Urothelium cell line (cell line): ENCODE measurements at places on chromosomes 16 and 17.

GRCh38 chr16:10906914-10907756 lies 30.1 kb downstream of the CIITA start:
- no peak for DNase-seq

GRCh38 chr16:47037746-47038458 lies 64.4 kb upstream of the DNAJA2 start:
- peak; percentile 93 for DNase-seq

DNA sequence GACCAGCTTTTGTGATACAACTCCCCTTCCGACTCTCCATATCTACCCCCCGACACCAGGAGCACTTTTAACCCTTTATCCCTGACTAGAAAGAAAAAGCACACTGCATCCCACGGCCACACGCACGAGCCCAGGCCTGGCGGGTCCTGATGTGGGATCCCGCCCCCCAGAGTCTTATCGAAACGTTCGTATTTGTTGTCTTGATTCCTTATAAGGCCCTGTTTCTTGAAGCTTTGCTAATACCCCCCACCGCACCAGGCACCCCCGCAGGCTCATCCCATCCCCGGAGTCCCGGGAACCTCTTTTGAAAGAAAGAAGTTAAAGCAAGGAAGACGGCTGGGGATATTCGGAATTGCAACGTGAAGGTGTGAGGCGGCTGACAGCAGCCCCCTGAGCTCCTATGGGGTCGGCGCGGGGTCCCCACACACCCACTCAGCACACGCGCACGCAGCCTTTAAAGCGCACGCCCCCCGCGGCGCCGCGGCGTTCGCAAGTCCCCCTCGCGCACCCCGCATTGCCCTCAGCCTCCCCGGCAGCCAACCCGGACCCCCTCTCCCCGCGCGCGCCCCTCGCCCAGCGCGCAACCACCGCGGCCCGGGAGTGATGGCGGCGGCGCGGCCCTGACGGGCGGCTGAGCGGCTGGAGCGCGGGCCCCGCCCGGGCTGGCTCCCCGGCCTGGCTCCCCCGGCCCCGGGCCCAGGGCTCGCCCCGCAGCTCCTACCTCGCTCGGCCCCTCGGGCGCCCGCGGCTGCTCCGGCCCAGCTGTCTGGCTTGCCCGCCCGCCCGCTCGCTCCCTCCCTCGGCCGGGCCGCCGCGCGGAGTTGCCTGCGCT lies 448 bp downstream of the STAT5B start:
- no peak for DNase-seq

GRCh38 chr17:78082988-78083387 lies 45.6 kb downstream of the TMC6 start:
- no peak for DNase-seq

GRCh38 chr17:78112518-78113471 lies 15.8 kb downstream of the TMC6 start:
- DNase-seq: peak; percentile 91

- DNase-seq: no peak
Observed at GRCh38 chr16:87201790-87202189, 115.4 kb downstream of the C16orf95 start.

DNA sequence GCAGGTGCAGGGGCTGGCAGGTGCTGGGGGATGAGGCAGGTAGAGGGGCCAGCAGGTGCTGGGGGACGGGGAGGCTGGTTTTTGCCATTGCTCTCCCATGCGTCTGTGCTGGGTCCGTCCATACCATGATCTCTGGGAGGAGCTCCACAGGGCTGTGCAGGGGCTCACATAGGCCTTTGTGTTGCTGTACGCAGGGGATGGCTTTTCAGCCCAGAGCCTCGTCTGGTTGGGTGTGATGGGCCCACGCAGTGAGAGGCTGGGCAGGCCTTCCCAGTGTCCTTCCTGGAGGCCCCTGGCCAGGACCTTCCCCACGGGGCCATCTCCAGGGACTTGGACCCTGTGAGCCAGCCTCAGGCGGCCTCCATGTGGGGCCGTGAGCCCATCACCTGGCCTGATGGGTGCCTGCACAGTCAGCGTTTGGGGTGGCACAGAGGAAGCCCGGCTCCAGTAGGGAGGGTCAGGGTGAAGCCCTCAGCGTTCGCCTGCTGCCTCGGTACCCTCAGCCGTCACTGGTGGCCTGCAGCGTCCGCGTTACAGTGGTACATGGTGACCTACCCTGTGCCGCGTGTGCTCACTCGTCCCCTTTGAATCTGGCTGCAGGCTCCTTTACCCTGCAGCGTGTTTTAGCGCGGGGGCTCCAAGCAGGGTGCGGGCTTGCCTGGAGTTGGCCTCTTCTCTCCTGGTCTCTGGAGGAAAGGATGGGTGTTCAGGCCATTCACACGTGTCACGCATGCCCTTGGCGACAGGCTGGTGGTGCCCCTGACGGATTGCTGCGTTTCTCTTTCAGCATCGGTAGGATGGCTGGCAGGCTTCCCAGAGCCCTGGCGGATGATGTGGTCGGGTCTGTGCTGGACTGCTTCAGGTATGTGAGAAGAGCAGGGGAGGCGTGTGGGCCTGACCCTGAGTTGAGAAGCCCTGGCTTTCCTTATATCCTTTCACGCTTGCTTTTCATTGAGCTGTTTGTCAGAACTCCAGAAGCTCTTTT lies 30.6 kb downstream of the ZNF750 start:
- no peak for DNase-seq

DNA sequence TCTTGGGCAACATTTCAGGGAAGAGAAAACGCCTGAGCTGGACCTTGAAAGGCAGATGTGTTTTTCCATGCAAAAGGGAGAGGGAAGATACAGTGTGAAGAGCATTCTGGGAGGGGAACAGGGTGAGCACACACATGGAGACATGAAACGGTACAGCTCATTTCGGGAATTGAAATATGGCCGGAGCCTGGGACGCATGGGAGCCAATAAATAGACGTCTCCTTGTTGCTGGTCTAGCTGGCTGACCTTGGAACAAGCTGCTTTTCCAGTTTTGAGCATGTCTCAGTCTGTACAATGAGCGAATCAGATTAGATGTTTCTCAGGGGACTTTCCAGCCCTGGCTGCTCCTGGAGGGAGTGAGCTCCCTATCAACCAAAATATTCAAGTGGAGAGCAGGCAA lies 63.6 kb downstream of the ASIC2 start:
- no peak for DNase-seq

GRCh38 chr16:85370881-85371651 lies 242.1 kb upstream of the GSE1 start:
- DNase-seq: no peak

DNA sequence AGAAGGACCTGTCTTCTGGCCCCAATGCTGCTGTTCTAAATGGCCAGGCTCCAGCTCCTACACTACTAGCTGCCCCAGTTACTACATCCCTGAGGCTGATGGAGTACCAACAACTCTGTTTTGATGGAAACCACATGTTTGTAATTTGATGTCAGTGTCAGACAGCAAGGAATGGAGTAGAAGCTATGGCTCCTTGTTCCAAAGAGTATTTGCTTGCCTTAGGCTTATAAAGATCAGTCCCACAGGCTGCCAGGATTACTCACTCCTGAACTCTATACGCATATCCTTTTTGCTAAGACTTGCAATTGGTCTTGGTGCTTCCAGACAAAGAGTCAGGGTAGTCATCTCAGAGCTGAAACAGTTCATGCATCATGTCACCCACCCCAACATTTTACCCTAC lies 139.6 kb downstream of the HS3ST3A1 start:
- DNase-seq: no peak

DNA sequence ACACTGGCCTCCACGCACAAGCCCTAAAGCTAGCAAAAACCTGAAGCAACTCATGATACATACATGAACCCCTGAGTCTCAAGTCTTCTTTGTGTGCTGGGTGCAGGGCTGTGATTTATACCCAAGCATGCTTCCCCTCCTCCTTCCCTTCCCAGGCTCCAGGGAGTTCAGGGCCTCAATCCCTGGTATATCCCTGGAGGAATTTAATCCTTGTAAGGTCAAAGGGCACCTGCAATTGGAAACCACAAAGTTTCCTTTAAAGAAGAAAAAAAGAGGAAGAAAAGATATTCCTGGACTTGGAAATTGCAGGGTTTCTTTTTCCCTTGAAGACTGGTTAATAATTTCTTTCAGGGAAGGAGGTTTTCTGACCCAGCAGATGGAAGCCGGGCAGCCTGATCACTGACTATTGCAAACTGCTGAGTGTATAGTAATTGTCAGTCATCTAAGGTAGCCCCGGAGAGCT lies 182.3 kb downstream of the AATF start:
- DNase-seq: no peak

DNA sequence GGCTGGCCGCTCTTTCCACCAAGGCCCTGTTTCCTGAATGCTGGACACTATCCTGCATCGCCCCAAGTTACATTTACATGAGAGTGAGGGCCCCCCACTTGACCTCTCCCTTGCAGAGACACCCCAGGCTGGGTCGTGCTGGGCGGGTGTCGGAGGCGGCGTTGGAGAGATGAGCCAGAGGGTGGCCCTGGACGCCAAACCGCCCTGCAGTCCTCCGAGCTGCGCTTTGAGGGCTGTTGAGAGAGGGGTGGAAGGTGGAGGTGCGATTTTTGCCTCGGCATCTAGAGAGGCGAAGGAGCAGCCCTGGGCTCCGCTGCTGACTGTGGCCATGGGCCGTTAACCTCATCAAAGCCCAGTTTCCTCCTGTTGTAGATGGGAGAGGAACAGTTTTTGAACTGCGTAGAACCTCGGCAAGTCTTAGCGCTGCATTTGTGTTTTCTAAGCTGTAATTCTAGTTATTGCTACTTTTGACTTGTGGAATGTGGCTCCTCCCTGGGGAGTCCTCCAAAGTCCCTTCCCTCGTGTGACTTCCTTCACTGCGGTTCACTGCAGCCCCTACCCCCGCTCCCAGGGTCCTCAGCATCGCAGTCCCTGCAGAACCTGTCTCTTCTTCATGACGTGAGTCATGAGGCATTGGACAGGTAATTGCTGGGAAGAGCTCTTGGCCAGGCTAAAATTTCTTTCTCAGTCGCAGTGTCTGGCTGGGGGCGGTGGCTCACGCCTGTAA lies 986 bp upstream of the ELOB start:
- peak; percentile 32 for DNase-seq

DNA sequence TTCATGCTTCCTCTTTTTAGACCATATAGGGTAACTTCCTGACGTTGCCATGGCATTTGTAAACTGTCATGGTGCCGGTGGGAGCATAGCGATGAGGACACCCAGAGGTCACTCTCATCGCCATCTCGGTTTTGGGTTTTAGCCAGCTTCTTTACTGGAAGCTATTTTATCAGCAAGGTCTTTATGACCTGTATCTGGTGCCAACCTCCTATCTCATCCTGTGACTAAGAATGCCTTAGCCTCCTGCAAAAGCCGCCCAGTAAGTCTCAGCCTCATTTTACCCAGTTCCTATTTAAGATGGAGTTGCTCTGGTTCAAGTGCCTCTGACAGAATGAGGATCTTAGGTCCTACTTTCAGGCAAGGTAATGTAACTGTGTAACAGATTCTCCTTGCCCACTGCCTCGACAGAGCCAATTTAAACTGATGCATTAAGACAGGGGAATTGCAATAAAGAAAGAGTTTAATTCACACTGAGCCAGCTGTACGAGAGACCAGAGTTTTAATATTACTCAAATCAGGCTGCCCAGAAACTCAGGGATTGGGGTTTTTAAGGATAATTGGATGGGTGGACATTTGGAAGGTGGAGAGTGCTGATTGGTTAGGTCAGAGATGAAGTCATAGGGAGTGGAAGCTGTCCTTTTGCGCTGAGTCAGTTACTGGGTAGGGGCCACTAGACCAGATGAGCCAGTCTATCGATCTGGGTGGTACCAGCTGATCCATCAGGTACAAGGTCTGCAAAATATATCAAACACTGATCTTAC lies 59.9 kb upstream of the ATF7IP2 start:
- no peak for DNase-seq
